Heart left ventricle (tissue), 16 donors: ENCODE measurements at places on chromosomes 2 and 18. TPM values are rescaled to one million over a fixed set of nuclear protein-coding genes. Genes with fewer than 3 reads are reported as not detected.

GAL3ST2 gene
- not detected for total RNA-seq

SKOR2 gene
- not detected for total RNA-seq

LYPD6 gene
- 0.10 TPM for total RNA-seq

HJURP gene
- not detected for total RNA-seq

TTC27 gene
- total RNA-seq, result 8.9 TPM

SLC39A10 gene
- 4.0 TPM for total RNA-seq

TLX2 gene
- total RNA-seq, result not detected

SIGLEC15 gene
- 0.71 TPM for total RNA-seq

CTLA4 gene
- not detected for total RNA-seq

BOLL gene
- total RNA-seq, result not detected

ANKRD62 gene
- total RNA-seq, result not detected

SS18 gene
- 38.3 TPM for total RNA-seq

DNA sequence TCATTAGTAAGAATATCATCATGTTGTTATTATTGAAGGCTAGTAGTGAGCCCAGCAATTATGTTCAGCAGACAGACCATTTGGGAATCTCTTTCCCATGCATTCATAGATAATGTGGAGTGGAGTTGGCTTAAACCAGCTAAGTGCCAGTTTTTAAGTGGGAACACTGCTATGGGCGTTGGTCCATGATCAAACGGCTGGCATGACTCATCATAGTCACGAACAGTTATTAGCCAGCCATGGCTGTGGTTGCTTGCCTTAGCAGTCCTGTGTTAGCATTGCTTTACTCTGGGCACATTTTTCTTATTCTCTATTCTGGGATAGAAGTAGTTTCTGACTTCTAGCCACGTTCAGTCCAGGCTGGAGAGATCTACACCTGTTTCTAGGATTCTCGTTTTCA is 17.7 kb downstream of the EIF4E2 start:
- DNase-seq, result no peak

GRCh38 chr18:6366776-6367175 is 47.9 kb downstream of the L3MBTL4 start:
- no peak for DNase-seq

- no peak for DNase-seq
Observed at GRCh38 chr2:234254783-234255521, 204.4 kb downstream of the SPP2 start.

DNA sequence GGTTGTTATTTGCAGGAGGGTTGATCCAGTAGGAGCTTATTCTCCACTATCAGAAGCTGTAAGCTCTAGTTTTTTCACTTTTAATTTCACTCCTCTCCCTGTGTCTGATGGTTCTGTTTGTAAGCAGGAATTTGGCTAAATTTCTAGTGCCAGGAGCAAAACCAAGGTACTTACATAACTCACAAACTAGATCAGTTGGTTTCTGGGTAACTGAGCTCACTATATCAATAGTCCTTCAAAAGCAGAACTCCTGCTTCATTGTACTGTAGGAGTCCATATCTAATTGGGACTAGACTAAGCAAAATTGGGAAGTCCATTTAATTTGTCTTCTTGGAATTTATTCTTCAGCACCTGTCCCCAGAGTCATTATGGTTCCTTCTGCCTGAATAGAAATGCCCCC is 20.1 kb upstream of the RAX start:
- no peak for DNase-seq

DNA sequence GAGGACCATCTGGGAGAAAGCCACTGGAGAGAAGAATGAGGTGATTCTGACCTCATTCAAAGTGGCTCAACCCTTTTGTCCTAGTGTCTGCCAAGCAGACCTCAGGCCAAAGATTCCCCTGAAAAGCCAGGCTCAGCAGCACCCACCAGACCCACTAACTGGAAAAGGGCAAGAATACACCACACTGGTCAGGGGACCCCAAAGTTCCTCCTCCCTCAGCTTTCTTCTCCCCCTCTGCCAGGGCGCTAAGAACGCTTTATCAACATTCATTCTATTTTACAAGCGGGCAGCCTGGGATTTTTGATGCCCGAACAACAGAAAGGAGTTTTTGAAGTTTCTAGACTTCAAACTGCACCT is 7.3 kb downstream of the PAX3 start:
- DNase-seq, result no peak

GRCh38 chr2:227617316-227618230 is at the start of gene SCYGR4:
TSS of gene SCYGR4 (plus strand) at chr2:227617498. CDS start at chr2:227617498, 0 bp downstream.
- DNase-seq, result no peak

- DNase-seq, result no peak
Observed at GRCh38 chr2:202378001-202378400, 1.9 kb downstream of the BMPR2 start.

- DNase-seq, result no peak
Observed at GRCh38 chr2:157487271-157487610, 43.4 kb upstream of the CYTIP start.

DNA sequence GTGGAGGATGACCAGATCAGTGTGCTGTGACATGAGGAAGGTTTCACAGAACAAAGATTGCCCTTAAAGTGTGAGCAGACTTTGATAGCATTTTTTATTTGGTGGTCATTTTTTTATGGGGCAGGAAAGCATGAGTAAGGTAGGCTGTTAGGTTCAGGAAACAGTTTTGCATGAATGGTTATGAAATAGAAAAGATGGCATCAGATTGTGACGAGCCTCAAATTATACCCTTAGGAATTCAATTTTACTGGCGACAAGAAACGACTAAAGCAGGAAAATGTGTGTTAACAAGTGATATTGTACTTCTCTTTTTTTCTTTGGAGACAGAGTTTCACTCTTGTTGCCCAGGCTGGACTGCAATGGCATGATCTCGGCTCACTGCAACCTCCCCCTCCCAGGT is 44.7 kb downstream of the PIK3C3 start:
- no peak for DNase-seq

GRCh38 chr18:35122586-35123224 is 81.5 kb downstream of the MAPRE2 start:
- DNase-seq, result peak; percentile 51

DNA sequence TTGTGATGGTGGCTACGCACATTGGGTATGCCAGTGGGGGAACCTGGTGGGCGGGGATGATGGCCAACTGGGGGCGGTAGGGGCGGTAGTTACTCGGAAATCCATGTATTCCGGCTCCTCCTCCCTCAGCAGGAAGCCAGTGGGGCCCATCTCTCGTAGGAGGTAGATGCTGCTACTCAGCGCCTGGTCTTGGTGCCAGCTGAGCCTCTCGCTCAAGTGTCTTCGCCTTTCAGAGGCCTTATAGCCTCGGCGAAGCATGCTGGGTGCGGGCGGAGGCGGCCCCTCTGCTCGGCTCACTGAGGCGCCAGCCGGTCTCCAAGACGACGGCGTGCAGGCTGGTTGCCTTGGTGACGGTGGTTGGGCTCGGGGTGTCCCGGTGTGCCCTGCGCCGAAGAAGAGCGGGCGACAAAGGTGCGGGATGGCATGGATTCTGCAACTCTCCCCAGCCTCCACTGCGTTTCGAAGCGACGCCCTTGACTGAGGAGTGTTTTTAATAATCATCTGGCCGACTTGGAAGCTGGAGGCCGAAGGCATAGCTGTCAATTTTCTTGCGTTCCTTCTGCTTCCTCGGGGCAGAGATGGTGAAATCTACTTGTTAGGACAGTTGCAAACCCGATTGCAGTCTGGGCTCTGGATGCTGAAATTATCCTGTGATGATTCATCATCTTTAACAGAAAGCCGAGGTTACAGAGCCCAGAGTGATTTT is at the start of gene ZSWIM2:
Gene ZSWIM2, minus strand, starts transcription at position 298 of the 706 bp plus-strand sequence. Its CDS starts 40 bp downstream, at position 258.
- peak; percentile 46 for DNase-seq

DNA sequence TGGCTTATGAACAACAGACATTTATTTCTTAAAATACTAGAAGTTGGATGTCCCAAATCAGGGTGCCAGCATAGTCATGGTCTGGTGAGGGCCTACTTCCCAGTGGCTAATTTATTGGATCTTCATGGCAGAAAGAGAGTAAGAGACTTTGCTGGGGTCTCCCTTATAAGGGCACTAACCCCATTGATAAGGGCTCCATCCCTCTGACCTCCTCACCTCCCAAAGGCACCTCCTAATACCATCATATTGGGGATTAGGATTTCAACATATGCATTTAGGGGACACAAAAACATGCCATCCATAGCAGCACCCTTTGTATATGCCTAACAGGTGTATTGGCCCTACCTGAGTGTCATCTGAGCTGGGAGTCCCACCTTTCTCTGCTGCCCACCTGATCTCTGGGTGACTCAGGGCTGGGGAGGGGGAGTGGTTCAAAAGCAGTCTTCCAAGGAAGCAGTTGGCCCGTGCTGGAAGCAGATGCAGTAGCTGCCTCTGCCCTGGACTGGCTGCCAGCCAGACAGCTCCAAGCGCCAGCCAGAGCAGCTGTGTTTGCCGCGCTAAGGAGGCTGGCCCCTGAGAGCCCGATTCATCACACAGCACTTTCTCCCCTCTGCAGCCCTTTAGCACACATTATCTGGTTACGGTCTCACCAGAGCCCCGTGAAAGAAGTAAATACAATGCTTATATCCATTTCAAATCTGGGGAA is 84.6 kb downstream of the SMAD7 start:
- peak; percentile 66 for DNase-seq

- DNase-seq, result peak; percentile 41
Observed at GRCh38 chr18:46518438-46518837, 138.6 kb downstream of the LOXHD1 start.

DNA sequence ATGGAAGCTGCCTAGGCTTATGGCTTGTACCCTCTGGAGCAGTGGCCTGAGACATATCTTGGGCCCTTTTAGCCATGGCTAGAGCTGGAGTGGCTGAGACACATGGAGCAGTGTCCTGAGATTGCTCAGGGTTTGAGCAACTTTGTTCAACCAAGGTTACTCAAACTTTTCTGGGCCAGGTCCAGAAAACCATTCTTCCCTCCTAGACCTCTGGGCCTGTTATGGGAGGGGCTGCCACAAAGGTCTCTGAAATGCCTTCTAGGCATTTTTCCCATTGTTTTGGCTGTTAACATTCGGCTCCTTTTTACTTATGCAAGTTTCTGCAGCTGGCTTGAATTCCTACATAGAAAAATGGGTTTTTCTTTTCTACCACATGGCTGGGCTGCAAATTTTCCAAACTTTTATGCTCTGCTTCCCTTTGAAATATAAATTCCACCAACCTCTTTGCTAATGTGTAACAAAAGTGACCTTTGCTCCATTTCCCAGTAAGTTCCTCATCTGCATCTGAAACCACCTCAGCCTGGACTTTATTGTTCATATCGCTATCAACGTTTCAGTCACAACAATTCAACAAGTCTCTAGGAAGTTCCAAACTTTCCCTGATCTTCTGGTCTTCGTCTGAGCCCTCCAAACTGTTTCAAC is 84.9 kb upstream of the MAP4K3 start:
- DNase-seq, result no peak

GRCh38 chr2:28358668-28359201 is 33.9 kb upstream of the FOSL2 start:
- no peak for DNase-seq

DNA sequence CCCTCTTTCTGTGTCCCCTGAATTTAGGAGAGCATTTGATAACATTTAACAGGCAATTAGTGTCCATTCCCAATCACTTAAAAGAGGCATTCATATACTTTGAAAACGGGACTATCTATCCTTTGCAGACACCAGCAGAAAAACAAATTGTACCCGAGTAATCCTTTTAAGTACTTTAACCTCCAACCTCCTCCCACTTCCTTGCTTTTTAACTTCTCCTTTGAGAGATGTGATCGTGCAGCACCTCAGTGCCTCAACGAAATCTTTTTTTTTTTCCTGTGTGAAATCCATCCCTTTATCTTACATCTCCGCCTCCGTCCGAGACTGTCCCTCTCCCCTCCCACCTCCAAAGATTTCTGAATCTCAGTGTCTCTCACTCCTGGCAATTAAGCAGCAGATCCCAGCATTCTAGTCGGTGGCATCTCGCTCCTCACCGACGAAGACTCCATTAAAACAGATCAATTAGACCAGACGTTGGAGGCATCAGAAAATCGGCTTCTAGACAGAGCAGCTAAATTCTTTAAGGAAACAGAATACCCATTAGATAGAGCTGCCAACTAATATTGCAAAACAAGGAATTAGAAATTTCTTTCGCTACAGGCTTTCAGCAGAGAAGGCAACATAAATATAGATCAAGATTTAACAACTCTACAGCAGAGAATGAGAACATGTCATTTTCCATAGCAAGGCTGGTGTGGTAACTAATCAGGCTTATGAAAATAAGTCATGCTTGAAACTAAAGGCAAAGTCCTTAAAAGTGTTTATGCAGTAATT is 1.9 kb upstream of the TMEFF2 start:
- no peak for DNase-seq

- no peak for DNase-seq
Observed at GRCh38 chr18:7632152-7633098, 65.3 kb downstream of the PTPRM start.

DNA sequence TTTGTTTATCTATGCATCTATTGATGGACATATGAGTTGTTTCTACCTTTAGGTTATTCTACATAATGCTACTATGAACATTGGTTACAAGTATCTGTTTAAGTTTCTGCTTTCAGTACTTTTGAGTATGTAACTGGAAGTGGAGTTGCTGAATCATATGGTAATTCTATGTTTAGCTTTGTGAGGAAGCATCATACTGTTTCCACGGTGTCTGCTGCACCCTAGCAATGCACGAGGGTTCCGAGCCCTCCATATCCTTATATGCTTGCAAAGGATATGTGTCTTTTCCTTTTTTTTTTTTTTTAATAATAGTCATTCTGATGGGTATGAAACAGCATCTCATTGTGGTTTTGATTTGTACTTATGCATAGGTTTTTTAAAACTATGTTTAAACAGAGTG is 83.7 kb downstream of the FMNL2 start:
- DNase-seq, result no peak

GRCh38 chr2:108585436-108585835 is 51.2 kb downstream of the LIMS1 start:
- no peak for DNase-seq

DNA sequence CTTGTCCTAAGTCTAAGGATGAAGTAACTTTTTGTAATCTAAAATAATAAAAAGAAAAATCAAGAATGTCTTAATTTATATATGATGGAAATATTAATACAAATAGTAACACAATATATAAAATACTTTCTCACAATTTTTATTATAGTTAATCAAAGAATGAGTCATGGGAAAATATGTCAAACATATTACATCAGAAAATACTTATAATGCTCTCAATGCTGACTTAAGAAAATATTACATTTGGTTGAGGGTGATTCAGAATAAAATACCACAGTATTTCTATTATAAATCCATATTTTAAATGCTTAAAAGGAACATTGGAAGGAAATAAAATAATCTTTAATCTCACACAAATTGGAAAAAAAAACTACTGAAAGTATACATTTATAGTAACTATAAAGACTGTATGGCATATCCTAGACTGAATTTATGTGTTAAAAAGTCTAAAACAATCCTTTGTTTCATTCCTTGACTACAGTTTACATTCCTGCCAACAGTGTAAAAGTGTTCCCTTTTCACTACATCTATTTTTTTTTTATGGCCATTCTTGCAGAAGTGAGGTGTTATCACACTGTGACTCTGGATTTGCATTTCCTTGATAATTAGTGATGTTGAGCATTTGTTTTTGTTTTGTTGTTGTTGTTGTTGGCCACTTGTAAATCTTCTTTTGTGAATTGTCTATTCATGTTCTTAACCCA is 1573.5 kb upstream of the ACVR2A start:
- DNase-seq, result no peak

DNA sequence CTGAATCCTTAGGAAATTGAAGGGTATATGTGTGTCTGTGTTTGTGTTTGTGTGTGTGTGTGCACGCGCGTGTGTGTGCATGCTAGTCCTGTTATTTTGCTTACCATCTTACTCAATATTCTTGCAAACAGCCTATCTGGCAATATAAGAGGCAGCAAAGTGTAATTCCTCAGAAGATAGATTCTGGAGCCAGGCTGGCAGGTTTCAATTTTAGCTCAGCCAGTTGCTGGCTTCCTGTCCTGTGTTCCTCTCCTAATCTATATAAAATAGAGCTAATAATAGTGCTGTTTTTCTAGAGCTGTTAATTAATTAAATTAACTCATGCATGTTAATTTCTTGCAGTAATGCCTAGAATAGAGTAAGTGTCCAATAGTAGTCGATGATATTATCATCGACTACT is 256.2 kb downstream of the PIK3C3 start:
- DNase-seq, result no peak
